ENCODE measurements at places on chromosomes 11 and 22. TPM values are rescaled to one million over a fixed set of nuclear protein-coding genes. Genes with fewer than 3 reads are reported as not detected.

PIWIL4 gene
- 0.56 TPM for total RNA-seq

FAT3 gene
- total RNA-seq, result 2.2 TPM

DNA sequence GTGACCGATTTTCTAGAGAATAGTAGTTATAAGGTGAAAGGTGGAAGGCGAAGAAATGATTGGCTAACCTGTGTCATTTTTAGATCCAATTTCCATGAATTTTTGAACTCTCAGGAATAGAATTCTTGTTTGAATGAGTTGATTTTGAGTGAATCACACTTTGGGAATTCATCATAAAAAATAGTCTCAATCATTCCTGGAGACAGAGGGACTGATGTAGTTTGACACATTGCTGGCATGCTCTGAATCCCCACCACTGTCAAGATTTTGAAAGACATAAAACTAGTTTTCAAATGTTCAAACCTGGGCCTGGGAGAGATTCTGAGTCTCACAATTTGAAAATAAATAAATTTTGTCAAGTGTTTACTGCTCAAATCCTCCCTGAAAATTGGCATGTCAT lies 861.4 kb upstream of the RAG2 start:
- no peaks in the 10 kb centered on the region for H3K27me3 ChIP-seq
- no peak overlapping the region for H3K27ac ChIP-seq
- no peaks in the 10 kb centered on the region for H3K36me3 ChIP-seq

GRCh38 chr11:38988908-38989307 lies 2390.9 kb upstream of the RAG2 start:
- H3K27ac ChIP-seq, result no peak overlapping the region
- H3K36me3 ChIP-seq, result no peaks in the 10 kb centered on the region
- no peaks in the 10 kb centered on the region for H3K27me3 ChIP-seq
- no peak overlapping the region for H3K4me3 ChIP-seq
- H3K4me1 ChIP-seq, result no peaks in the 10 kb centered on the region
- DNase-seq, result no peak

- no peak overlapping the region for H3K4me3 ChIP-seq
- no peaks in the 10 kb centered on the region for H3K36me3 ChIP-seq
- H3K4me1 ChIP-seq, result peaks cover 3% of the 10 kb centered on the region
- H3K27ac ChIP-seq, result no peak overlapping the region
Observed at GRCh38 chr11:24389575-24389974, 107.3 kb upstream of the LUZP2 start.
